ENCODE measurements at places on chromosomes 1 and 21. TPM values are rescaled to one million over a fixed set of nuclear protein-coding genes. Genes with fewer than 3 reads are reported as not detected.

GRCh38 chr1:209759829-209760359 is 4.0 kb downstream of the TRAF3IP3 start:
- no peak for DNase-seq

GRCh38 chr1:76866566-76866965 is 714 bp upstream of the ST6GALNAC5 start:
- no peak for DNase-seq

- DNase-seq, result no peak
Observed at GRCh38 chr1:92730476-92730875, 54.4 kb downstream of the EVI5 start.

DNA sequence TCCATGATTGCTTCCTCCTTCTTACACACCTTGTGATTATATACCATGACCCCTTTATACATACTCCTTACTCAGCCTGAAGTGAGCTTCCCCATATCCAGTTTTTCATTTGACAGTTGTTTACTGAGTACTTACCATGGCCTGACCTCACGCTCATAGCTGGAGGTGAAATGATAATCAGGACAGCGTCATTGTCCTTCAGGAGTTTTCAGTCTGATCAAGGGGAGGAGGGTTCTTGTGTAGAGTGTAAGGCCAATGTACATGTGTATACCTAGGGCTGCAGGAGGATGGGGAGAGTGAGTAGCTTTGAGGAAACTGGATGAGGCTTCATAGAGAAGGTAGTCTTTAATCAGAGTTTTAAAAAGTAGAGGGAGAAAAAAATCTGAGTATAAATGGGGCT is 325.8 kb downstream of the RYR2 start:
- no peak for DNase-seq

GRCh38 chr1:25890239-25891034 is 14.9 kb upstream of the PAQR7 start:
- DNase-seq, result no peak

DNA sequence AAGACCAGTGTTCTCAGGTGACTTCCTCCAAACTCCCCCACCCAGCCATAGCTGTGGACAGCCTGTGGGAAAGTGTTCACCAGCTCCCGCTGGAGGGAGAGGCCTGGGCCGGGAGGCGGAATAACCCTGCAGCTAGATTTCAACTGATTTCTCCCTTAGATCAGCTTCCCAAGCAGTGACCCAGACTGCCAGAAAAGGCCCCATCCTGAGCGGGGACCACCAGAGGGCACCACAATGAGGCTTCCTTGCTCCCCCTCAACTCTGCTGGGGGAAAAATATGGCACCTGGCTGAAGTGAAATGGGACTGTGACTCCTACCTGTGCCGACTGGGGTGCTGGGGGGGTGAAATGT is 50.8 kb downstream of the RHBG start:
- DNase-seq, result no peak

- DNase-seq, result no peak
Observed at GRCh38 chr1:201421041-201421440, 489 bp downstream of the TNNI1 start.

DNA sequence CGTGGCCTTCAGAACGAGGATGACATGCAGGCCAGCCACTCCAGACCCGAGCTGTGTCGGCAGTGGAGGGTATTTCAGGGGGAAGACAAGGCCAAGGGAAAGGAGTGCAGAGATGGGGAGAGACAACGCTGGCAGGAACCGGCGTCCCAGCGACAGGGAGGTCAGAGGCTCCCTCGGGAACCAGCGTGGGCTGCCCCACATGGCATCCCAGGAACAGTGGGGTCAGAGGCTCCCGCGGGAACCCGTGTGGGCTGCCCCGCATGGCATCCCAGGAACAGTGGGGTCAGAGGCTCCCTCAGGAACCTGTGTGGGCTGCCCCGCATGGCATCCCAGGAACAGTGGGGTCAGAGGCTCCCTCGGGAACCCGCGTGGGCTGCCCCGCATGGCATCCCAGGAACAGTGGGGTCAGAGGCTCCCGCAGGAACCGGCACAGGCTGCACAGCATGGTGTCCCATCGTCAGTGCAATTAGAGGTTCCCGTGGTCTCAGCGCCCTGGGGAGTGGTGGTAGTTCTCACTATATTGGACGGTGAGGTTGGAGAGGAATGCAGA is 43.0 kb downstream of the SLC19A1 start:
- peak; percentile 57 for DNase-seq

- DNase-seq, result no peak
Observed at GRCh38 chr1:244393604-244394176, 58.0 kb downstream of the ADSS2 start.

- DNase-seq, result no peak
Observed at GRCh38 chr1:56409112-56409691, 170.2 kb downstream of the PLPP3 start.

- DNase-seq, result no peak
Observed at GRCh38 chr1:239647045-239647444, 260.7 kb downstream of the CHRM3 start.

DNA sequence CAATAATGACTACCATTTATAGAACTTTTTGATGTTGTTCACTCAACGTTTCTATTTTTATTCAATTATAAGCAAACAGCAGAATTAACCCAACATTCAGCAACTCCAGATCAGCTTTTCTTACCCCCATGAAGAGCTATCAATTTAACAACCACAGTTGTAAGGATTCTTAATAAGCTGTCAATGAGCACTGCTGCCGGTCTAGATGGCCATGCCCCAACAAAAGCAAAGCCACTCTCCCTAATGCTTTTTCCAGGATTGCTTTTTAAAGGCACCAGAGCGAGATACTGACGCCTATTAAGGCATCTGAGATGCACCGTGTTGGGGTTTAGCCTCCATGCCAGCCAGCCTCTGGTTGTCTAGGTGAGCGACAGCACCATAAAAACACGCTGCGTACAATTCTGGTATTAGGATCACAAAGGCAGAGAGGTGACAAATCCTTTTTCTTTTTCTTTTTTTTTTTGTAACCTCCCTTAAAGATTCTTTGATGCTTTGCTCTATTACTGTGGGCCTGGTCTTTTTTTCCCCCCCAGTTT is 39.5 kb downstream of the PTPRC start:
- no peak for DNase-seq

GRCh38 chr1:150273311-150273710 is 721 bp downstream of the C1orf54 start:
- DNase-seq, result no peak

- DNase-seq, result no peak
Observed at GRCh38 chr1:219847215-219847855, 81.0 kb downstream of the SLC30A10 start.

- no peak for DNase-seq
Observed at GRCh38 chr1:206116191-206116872, 856 bp downstream of the AVPR1B start.

GRCh38 chr1:198018529-198018928 is 101.4 kb downstream of the LHX9 start:
- DNase-seq, result no peak

GRCh38 chr1:209493559-209493958 is 90.0 kb upstream of the CAMK1G start:
- DNase-seq, result no peak

DNA sequence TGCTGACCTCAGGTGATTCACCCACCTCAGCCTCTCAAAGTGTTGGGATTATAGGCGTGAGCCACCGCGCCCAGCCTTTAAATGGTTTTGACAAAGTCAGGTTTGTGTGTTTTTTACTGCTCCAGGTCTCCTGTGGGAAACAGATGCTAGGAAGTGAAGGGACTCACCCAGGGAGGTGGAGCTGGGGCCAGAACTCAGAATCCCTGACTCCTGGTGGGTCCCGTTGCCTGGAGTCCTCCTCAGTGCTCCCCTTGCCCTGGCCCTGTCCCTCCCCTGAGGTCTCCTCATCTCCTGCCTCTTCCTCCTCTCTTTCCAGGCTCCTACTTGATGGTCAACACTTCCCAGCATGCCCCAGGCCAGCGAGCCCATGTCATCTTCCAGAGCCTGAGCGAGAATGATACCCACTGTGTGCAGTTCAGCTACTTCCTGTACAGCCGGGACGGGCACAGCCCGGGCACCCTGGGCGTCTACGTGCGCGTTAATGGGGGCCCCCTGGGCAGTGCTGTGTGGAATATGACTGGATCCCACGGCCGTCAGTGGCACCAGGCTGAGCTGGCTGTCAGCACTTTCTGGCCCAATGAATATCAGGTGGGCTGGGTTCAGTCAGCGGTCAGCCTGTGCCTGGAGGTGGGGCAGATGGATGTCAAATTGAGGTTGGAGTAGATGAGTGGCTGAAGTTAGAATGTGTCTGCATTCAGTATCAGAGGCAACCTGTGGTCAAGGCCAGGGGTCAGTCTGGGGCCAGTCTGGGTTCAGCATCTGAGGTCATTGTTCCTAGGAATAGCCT is 22.1 kb downstream of the PTPRU start:
- no peak for DNase-seq

DNA sequence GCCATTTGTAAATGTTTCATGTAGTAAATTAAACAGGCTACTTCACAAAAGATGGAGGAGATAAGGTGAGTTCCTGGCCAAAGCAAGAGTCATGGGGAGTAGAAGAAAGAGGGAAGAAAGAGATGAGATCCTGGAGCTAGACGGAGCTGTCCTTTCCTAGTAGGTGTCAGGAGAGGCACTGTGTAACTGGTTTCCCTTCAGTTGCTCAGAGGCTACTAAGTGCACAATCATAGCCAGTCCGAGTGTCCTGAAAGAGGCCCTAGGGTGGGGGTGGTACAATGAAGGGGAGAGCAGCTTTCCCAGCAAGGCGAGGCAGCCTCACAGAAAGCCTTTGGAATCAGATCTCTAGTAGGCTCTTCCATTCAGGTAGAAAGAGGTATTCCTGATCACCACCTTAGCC is 390.9 kb downstream of the KCNH1 start:
- no peak for DNase-seq

DNA sequence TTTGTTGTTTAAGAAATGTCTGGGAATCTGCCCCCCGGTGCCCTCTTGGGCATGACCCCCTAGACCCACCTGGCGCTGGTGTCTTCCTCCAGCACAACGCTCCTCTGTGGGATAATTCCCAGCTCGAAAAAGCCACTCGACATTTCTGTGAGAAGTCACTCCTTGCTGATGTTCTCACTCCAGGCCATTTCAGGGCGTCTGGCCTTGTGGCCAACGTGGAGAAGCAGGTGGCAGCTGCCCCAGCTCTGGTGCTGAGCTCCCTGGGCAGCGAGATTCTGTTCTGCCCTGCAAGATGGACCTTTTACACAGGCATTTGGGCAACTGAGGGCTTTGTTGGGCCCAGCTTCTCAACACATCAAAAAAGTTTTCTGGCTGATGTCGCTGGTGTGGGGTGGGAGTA is 147.7 kb upstream of the WNT4 start:
- peak; percentile 47 for DNase-seq

- DNase-seq, result no peak
Observed at GRCh38 chr1:184956999-184957700, 17.2 kb downstream of the NIBAN1 start.

DNA sequence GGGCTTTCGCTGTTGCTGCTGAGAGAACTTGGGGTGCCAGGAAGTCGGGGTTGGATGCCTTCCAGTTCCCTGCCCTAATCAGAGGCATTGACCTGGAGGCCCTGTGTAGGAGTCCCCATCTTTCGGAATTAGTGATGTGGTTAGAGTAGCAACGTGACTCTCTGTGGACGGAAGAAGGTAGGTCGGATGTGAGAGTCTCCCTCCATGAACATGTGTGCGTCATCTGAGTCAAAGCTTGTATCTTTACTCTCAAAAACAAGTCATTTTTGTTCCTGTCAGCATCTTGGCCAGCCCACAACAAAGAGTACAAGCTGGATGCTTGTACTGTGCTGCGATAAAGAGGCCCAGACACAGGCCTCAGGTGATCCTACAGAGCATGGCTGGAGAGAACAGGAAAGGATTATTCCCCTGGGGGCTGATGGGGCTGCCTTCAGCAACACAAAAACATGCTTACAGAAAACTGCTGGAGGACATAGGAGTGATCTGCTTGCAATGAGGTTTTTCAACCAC is 31.0 kb upstream of the IL10 start:
- no peak for DNase-seq

- DNase-seq, result no peak
Observed at GRCh38 chr1:214454569-214455396, 96.6 kb downstream of the PTPN14 start.

GRCh38 chr1:76826072-76826845 is 41.0 kb upstream of the ST6GALNAC5 start:
- DNase-seq, result no peak

DNA sequence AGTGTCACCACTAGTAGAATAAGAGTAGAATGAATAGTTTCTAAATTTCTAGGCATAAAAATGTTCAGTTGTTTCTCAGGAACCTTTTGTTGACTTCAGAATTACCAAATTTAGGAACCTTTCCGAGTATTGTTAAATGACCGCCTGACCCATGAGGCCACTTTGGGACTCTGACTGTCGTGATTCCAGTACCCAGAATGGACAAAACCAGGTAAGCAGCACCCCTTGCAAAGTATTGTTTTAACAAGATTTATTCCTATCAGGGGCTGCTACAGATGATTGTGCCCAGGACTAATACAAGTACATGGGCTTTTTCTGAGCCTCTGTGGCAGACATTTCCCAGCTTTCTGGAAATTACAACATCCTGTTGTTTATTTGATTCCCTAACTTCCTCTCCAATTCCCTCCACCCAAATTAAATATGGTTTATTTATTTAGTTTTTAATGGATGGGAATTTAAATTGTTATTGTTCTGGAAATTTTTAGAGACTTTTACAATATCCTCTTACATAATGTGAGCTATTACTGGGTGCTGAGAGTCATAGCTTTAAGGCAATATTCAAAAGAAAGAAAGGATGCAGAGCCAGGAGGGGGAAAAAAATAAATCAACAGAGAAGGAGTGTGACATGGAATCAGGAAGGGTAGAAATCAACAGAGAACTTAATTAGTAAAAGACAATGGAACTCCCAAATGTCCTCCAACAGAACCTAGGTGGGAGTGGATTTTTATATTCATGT is 37.4 kb upstream of the NTPCR start:
- DNase-seq, result no peak

GRCh38 chr1:115529216-115529897 is 112.4 kb upstream of the VANGL1 start:
- no peak for DNase-seq

DNA sequence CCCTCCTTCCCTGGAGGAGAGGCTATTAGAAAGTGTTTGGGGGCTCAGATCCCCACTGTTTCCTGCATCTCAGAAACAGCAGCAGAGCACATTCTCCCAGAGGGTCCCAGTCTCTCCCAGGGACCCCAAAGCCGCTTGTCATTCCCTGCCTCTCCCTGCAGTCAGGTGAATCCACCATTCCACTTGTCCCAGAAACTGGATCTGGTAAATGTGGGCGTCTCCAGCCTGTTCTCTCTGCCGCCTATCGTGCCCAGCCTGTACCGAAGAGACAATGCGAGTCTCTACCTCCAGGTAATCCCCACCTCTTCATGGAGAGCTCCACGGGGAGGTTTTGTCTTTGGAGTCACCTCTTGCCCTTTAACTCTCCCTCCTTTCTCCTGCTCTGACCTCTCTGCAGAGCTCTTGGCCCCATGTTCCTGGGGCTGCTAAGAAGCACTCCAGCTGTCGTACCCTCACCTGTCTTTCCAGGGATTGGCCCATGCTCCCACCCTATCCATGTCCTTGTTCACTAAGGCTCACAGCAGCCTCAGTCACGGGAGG is 26.9 kb downstream of the INAVA start:
- DNase-seq, result peak; percentile 44

GRCh38 chr1:34866762-34867109 is 7.2 kb upstream of the SMIM12 start:
- DNase-seq, result no peak

VWA1 gene
- 14.5 TPM for total RNA-seq

YTHDF2 gene
- total RNA-seq, result 77.2 TPM

FCRL1 gene
- total RNA-seq, result not detected

AMIGO1 gene
- total RNA-seq, result 2.1 TPM

USH2A gene
- total RNA-seq, result 0.08 TPM

SPTA1 gene
- total RNA-seq, result not detected

LEFTY2 gene
- not detected for total RNA-seq

ESPN gene
- total RNA-seq, result 49.7 TPM

All from suprapubic skin (tissue), 4 donors.